ENCODE measurements at places on chromosomes 2 and 18.

- DNase-seq, result no peak
Measured at GRCh38 chr18:63443829-63444228, 21.6 kb upstream of the VPS4B start.

- no peak for DNase-seq
Measured at GRCh38 chr2:7083580-7084509, 166.6 kb downstream of the RNF144A start.

DNA sequence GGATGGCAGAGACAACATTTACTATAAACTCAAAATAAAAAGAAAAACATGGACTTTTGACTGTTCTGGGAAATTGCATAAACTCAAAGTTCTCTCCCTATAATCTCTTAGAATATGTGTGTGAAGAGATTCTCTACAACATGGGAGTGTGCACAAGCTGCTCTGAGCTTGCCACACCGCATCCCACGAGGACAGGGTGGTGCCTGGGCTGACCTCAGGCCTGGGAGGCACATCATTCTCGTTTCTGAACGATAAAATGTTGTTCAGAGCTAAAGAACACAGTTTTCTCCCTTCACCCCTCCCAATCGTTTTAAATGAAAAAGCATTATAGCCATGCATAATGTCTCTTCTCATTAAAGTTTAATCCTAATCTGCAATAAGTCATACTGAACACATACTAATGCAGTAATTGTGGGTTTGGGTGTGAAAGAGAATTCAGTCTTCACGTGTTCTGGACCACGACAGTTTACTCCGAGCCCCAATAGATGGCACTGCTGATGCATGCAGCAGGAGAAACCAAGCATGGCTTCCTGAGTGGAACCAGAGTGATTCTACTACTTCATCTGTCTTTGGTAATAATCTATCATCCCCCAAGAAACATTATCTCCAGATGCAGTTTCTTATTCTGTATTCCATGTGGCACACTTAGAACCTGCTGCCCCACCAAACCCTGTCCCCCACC, 46.9 kb upstream of the LAMA1 start:
- no peak for DNase-seq

- no peak for DNase-seq
Measured at GRCh38 chr18:56066524-56067213, 478.7 kb upstream of the TCF4 start.

GRCh38 chr18:44246001-44246400, 434.7 kb upstream of the SETBP1 start:
- DNase-seq, result no peak

DNA sequence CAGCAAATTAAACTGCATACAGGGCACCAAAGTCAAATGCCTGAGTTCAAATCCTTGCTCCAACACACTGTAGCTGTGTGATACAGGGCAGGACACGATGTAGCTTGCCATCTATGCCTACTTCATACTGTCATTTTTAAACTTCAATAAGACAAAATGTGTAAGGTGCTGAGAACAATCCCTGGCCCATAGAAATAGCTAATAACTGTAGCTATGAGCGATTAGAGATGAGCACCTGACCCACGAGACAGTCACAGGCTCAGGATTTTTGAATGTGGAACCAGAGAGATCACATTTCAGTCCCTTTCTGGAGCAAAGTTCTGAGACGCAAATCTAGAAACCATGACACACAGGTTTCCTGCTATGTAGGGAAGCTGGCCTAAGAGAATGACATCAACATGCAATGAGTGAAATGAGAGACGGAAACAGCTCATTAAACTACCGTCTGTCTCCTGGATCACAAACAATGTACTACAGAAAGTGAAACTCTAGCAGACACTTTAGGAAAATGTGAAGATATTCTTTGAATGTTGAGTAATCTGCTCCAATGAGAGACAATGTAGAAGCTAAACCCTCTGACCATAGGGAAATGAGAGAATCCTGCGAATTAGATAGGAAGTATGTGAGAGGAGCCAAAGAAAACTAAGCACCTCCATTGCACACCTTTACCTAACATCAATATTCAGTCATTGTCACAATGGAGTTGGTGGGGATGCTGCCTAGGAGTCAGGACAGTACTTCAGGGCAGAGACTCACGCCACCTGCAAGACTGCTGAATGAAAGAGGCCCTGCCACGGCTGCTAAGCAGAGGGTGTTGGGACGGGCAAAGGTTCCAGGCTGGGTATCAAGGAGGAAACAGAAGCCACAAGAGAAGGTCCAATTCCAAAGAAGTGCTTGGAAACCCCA, 25.5 kb downstream of the B4GALT6 start:
- DNase-seq, result no peak

- DNase-seq, result no peak
Measured at GRCh38 chr2:190446750-190447516, 38.8 kb downstream of the MFSD6 start.

DNA sequence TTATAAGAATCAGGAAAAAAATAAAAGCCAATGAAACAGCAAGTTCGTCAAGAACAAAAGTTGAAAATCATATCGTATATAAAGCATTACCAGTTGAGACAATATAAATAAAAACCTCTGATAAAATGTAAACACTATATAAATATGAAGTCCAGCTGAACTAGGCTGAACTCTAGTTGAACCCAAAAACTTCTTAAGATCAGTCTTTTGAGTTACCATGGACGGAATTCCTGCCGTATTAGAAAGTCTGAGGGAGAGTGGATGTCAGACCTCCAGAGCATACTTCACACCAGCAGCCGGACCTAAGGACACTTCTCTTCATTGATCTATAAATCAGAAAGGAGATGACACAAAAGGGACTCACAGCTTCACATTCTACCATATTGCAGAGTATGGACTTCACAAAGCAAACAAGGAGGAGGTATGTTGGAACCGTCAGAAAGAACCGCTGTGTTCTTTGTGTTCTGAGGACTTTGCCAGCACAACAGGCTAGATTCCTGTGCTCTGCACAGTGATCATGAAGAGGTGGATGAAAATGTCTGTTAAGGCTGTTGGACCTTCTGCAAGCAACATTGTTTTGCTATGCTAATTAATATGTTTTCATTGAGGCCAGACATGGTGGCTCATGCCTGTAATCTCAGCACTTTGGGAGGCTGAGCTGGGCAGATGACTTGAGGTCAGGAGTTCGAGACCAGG, 67.2 kb upstream of the SP5 start:
- no peak for DNase-seq

GRCh38 chr2:237889811-237890210, 30.4 kb downstream of the RAMP1 start:
- DNase-seq, result no peak

GRCh38 chr2:96083064-96083939, 33.1 kb downstream of the ADRA2B start:
- no peak for DNase-seq

Data from stimulated activated CD4-positive, alpha-beta T cell treated with anti-CD3 and anti-CD28 coated beads, TNF-alpha, amount 100 ng/mL, for 4 hours (primary cell).